ENCODE measurements at places on chromosomes 5 and 9.

DNA sequence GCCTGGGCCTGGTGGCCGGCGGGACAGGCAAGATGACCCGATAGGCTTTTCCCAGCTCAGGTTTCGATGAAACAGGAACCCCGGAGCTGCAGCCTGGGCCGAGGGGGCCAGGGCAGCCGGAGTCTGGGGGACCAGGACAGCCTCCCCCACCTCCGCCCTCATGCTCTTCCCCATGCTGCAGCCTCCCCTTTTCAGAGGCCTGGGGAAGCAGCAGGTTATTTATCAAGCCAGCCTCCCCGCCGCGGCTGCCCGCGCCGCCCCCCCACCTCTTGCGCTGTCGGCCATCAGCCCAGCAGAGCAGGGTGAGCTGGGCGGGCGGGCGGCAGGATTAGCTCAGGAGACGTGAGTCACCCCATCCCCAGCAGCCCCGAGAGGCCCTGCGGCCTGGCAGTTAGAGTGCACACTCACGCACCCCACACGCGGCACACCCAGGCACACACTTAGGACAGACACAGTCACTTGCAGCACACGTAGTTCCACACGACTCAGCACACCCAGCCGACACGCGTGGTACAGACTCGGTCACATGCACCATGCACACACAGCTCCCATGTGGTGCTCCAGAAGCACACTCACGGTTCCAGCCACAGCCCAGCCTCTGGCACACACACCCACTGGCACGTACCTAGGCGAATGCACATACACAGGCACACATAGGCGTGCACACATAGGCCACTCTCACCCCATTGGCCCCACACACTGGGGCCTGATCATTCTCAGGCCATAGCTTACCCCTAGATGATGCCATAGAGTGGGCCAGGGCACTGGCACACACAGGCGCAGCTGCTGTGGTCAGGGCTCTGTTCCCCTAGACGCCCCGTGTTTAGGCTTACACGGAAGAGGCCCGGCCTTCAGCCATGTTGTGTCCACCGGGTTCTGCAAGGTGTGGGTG, 13.0 kb downstream of the CXXC5 start:
- no peak for DNase-seq

GRCh38 chr5:128870923-128871322, 94.4 kb upstream of the SLC27A6 start:
- no peak for DNase-seq

DNA sequence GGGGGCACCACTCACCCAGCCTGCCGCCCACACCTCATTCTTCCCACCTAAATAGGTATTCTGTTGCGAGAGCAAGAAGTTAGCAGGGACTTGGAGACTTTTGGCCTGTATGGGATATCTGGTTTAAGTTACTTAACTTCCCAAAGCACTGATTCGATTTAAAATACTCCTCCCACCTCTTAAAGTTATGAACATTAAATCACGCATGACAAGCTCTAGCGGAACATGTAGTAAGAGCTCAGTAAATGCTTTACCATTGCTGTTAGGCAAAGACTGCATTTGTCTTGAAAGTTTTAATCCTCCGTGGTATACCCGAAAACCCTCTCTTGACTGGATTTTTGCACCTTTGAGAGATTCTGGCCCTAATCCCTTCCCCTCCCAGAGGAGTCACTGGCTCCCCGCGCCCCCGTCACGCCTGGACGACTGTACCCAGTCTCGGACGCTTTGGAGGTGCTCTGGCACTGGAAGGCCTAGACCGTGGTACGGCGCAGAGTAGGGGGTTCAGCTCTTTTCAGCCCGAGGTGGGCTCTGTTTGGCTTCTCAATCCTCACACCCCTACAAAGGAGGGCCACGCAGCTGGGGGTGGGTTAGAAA, 4.4 kb downstream of the GDNF start:
- no peak for DNase-seq

- no peak for DNase-seq
Measured at GRCh38 chr5:56527174-56527573, 288.2 kb upstream of the MAP3K1 start.

DNA sequence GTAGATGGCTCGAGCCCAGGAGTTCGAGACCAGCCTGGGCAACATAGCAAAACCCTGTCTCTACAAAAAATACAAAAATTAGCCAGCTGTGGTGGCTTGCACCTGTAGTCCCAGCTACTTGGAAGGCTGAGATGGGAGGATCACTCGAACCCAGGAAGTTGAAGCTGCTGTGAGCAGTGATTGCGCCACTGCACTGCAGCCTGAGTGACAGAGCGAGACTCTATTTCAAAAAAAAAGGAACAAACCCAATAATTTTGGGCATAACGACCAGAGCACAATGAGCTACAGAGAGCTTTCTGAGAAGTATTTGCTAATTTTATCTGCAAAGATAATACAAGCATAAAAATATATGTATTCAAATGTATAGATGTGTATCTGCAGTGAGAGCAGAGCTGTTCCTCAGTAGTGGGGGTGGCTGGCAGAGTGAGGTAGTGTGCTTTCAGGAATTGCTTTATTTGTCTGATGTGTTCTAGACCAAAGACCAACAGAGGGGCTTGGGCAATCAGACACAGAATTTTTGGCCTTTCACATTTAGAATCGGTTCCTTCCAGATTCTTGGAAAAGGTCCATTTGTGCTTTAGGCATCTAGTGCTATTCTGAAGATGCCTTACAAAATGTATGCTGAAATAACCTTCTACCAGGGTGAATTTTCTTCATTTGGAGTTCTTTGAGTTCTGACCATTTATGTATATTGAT, 5.2 kb downstream of the DOCK8 start:
- no peak for DNase-seq

DNA sequence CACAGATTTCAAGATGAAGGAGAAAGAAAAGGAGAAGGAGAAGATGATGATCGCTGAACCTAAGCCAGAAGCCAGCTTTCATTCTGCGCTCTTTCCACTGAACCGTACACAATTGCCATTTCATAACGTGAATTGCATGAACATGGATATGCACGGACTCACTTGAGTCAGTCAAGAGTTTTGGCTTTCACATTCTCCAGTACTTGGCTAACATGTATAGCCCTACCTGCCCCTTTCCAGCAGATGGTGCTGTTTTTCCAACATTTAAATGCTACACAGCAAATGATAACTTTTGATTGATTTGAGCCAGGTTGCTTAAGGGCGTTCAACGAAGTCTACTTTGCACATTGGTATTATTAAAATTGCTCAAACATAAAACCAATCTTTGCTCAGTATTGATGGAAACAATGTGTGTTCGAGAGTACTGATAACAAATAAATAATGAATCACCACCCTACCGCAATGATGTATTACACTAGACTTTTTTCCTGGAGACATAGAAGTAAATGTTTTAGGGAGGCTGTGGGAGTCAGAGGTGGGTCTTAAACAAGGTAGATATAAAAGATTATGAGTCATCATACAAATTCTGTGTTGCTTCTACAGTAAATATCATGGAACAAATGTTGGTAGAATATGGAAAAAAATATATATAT, 196.4 kb downstream of the TRPM3 start:
- DNase-seq, result no peak

DNA sequence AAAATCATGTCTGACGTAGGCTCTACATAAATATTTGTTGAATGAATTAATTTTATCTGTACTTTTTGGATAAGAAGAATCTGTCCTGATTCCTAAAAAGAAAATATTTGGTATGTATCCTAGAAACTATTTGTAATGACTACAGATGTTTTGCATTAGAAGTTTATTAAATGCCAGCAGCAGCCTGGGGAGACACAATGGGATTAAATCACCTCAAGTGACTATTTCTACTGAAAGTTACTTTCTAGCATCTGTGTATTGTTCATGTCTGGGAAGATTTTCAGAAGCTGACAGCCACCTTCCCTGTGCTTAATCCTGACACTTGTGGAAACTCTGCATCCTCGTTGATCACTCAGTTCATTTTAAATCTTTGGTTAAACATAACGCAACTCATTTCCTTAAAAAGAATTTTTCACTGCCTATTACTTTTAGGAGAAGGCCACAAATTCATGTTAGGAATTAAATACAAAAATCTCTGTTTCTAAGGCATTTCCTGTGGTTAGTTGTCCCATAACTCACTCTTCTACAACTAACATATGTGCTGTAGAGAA, 209.3 kb upstream of the PPP1R2B start:
- no peak for DNase-seq

DNA sequence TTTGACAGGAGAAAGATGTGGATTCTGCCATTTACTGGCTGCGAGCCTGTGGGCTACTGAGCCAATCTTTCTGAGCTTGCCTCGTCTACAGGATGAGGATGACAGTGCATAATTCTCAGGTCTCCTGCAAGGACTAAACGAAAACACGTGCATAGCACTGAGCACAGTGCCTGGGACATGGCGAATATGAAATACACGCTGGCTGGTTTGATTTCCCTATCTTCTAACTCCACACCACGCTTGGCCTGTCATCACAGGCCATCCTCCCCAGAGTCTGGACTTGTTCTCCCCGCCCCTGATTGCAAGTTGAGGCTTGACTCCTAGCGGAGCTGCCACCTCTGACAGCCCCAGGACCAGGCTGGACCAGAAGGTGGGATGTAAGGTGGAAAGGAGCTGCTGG, 37.9 kb downstream of the ARPC5L start:
- no peak for DNase-seq

- DNase-seq, result no peak
Measured at GRCh38 chr5:65020492-65020891, 251.8 kb downstream of the CWC27 start.

DNA sequence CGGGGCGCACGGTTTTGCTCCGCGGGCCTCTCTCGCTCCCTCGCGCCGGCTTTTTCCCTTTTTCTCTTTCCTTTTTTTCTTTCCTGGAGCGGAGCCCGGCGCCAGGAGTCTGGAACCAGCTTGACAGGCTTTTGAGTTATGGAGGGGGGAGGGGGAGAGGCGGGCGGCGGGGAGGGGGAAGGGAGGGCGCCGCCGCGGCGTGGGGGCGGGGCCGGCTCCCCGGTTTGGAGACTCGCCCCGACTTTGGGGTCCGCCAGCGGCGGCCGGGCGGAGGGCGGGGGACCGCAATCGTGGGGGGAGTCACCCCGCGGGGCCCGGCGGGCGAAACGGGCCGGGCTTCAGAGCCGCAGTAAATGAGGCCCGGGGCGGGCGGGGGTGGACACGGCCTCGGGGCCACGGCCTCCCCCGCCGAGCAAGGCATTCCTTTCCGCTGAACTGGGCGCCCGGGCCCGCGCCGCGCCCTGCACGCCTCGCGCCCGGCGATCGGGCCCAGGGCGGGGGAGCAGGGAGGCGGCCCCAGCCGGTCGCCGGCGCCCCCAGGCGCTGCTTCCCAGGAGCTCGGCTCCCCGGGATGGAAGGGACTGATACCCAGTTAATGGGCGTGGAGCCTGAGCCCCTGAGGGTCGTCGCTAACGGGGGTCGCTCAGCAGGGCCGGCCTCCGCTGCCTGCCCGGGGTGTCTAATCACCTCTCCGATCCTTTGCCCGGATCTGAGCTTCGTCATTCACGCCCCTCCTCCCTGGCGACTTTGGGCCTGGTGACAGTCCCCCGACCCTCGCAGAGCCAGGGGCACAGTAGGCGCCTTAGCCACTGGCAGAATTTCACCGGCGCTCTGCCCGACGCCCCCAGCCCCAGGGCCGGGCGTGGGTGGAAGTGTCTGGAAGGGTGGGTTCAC, 138.1 kb downstream of the C9orf50 start:
- DNase-seq, result peak; percentile 50
